ENCODE measurements at places on chromosomes 3 and 15.

- DNase-seq = no peak
Observed at GRCh38 chr3:155208183-155208800, 85.2 kb downstream of the STRIT1 start.

GRCh38 chr3:71138410-71138809 is 445.1 kb downstream of the FOXP1 start:
- DNase-seq = no peak

DNA sequence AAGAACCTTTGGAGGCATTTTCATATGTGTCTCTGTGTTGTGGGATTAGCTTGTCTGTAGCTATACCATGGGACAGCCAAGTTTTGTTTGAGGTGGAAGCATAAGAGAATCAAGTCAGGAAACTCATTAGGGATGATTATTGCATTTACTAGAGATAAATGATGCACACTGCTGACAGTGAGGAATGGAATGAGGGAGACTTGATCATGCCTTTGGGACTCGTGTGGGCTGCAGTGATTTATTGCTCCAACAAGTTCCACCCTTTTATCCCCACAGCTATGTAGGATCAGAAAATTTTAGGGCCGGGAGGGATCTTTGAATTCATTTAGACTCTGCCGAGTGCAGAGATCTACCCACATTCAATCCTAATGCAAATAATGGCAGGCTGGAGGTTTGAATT is 16.3 kb downstream of the ZNF385D start:
- no peak for DNase-seq

DNA sequence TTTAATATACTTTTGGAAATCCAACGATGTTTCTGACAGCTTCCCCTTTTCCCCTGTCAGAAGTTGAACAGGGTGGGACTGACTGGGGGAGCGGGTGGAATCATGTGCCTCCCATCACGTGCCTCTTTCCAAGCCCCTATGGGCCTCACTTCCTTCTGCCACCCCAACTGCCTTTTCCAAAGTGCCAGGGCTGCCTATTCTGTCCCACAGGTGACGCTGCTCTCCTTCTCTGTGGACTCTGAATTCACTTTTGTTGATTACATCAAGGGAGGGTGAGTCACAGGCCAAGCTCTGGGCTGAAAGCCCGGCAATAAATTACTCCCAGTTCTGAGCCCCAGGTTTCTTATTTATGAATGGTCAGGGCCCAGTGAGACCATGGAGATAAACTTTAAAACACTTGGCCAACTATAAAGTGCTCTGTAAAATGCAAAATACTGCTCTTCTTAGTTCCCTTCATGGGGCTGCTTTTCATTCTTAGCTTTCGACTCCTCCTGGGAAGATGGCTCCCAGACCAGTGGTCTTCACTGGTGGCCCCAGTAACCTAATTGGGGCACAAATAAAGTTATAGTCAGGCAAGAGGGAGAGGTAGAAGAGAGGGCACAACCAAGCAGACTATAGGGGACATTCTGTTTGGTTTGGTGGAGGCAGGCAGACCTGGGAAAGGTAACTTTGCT is 12.3 kb downstream of the CPNE9 start:
- DNase-seq = peak; percentile 90

- DNase-seq = peak; percentile 88
Observed at GRCh38 chr3:167941234-167941995, 154.3 kb downstream of the GOLIM4 start.

- DNase-seq = no peak
Observed at GRCh38 chr3:110846971-110847370, 224.6 kb upstream of the NECTIN3 start.

GRCh38 chr3:21117370-21117769 is 633.6 kb downstream of the ZNF385D start:
- DNase-seq = no peak

DNA sequence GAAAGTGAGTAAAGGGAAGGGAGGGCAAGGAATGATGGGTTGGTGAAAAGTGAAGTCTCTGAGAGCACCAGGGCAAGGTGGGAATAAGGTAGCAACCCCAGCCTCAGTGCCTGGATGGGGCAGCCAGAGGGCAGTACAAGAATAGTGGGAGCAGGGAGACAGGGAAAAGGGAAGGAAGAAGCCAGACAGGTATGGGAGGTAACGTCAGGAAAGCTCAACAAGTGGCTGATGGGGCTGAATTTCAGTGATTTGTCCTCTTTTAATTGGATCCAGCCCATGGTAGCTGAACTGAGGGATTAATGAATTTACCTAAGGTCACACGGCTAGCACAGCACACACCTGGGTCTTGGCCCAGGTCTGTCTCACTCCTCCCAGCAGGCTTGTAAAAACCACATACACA is 12.6 kb downstream of the RORA start:
- DNase-seq = no peak

DNA sequence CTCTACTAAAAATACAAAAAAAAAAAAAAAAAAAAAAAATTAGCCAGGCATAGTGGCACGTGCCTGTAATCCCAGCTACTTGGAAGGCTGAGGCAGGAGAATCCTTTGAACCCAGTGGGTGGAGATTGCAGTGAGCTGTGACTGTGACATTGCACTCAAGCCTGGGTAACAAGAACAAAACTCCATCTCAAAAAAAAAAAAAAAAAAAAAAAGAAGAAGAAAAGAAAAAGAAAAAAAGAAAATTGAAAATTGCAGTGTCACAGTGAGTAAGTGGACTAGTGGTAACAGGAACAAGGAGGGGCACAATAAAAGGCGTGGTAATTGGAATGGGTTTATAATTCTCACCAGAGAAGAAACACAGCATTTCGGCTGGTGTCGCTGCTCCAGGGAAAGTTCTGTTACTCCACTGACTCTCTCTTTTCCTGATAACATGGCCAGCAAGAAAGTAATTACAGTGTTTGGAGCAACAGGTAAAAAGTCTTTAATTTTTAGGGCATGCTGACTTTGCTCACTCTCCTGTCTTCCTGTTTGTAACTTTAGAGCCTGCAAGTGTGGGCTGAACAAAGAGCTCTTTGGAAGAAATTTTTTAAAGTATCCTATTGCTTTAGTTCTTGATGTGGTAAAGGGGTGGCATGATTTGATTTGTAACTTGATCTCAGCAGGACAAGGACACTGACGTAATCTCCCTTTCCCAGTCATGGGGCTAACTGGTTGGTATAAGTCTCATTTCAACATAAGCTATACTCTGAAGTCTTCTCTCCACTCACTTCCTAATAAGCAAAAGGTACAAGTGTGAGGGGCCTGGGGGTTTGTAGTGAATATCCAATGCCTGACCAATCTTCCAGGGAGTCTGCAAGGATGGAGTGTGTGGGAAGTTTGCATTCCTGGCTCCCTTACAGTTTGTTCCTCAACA is 22.1 kb upstream of the TRA2B start:
- peak; percentile 89 for DNase-seq

- DNase-seq = peak; percentile 93
Observed at GRCh38 chr15:60941448-60941847, 287.7 kb downstream of the RORA start.

DNA sequence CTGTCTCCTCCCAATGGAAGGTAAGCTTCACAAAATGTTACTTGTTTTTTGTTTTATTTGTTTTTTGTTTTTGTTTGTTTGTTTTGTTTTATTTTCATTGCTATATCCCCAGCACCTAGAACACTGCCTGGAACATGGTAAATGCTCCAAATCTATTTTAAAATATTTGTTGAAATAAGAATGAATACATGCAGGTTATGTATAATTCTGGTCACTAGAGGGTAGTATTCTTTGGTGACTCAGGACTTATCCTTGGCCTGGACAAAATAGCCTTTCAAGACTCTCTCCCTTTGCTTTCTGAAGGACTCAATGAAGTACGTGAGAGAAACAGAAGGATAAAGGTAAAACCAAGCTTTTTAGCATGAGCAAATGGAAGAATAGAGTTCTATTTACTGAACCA is 46.9 kb upstream of the PPP2R3A start:
- DNase-seq = peak; percentile 67

GRCh38 chr3:100717063-100717462 is 7.8 kb downstream of the TFG start:
- DNase-seq = no peak

- no peak for DNase-seq
Observed at GRCh38 chr15:47618241-47618640, 99.1 kb upstream of the SEMA6D start.

- DNase-seq = peak; percentile 89
Observed at GRCh38 chr15:51758645-51759044, 7.2 kb downstream of the TMOD2 start.

GRCh38 chr3:127566833-127567232 is 23.7 kb downstream of the TPRA1 start:
- DNase-seq = no peak

GRCh38 chr3:37944391-37944842 is 46.2 kb upstream of the VILL start:
- DNase-seq = no peak

DNA sequence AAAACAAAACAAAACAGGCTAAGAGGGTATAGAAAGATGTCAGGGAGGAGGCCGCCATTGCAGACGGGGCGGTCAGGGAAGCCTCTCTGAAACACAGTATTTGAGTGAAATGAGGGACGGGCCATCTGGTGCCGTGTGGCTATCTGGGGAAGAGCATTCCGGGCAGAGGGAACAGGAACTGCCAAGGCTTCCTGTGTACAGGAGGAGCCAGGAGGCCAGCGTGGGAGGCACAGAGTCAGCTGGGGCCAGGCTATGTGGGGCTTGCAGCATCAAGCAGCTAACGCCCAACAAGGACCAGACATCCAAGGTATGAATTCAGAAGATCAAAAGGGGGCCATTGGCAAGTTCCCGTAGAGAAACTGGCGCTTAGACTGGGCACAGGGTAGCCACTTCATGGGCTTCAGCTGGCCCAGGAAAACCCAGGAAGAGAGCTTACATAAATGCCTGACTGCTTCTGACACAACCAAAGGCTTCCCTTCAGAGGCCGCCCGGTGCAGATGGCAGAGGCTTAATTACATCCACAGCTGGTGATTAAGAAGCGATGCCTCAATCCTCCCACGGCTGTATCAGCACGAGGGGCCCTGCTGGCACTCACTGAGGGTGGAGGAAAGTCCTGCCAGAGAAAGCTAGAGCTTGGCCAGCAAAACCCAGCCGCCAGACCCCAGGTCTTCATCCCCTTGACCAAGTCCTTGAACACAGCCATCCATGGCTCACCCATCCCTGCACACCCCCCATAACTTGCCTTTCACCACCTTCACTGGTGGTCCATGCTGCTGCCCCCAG is 144.9 kb downstream of the MEGF11 start:
- no peak for DNase-seq

DNA sequence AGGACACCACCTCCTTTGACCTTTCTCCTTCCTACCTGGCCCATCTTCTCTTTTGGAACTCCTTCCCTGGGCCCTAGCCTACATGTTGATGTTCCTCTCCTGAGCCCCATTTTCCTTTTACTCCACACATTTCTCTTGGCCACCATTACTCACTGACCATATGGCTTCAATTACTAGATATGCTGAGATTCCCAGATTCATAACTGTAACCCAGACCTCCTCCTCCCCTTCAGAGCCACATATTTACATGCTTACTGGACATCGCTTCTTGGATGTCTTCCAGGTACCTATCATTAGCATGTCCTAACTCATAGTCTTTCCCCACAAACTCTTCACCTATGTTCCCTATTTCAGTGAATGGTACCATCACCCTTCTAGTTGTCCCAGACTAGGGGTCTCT is 24.4 kb upstream of the TRIM59 start:
- DNase-seq = peak; percentile 97

- DNase-seq = no peak
Observed at GRCh38 chr3:42660898-42661297, 7.4 kb downstream of the ZBTB47 start.

DNA sequence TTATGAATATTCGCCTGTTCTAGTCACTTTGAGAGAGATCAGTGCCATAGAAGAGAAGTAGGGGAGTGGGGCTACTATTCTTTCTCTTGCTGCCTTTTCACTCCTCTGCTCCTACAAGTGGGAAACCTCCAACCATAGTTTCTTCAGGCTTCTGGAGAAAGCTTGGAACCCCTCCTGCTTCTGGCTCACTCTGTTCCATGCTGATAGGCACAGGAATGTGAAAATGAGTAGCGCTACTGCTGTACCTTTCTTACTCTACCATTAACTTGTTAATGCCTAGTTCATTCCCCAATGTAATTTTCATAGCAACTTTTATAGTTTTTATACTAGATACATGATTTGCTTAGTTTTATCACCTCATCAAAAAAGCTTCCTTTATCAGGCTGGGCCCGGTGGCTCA is 26.7 kb upstream of the JMJD7 start:
- DNase-seq = no peak

- no peak for DNase-seq
Observed at GRCh38 chr3:126399351-126399735, 4.6 kb downstream of the CFAP100 start.

GRCh38 chr15:39585389-39585841 is 4.5 kb downstream of the THBS1 start:
- DNase-seq = peak; percentile 46

DNA sequence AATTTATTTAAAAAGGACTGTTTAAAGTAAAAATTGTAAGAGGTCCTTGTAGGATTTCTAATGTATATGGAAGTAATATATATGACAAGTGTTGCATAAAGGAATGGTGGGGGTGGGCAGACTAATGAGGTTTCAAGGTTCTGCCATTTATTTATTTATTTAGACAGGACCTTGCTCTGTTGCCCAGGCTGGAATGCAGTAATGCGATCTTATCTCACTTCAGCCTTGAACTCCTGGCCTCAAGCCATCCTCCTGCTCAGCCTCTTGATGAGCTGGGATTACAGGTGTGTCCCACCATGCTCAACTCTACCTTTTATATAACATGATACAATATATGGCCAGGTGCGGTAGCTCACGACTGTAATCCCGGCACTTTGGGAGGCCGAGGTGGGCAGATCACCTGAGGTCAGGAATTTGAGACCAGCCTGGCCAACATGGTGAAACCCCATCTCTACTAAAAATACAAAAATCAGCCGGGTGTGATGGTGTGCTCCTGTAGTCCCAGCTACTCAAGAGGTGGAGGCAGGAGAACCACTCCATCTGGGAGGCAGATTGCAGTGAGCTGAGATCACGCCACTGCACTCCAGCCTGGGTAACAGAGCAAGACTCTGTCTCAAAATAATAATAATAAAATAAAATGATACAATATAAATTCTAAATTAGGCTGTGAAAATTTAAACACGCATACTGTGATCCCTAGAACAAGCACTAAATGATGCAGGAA is 33.8 kb upstream of the IGF2BP2 start:
- DNase-seq = no peak

GRCh38 chr3:46471371-46471914 is 6.7 kb upstream of the LTF start:
- DNase-seq = no peak

- DNase-seq = peak; percentile 91
Observed at GRCh38 chr15:72339777-72340177, 19.8 kb upstream of the CELF6 start.

GRCh38 chr15:25783607-25784540 is 79.3 kb downstream of the ATP10A start:
- peak; percentile 38 for DNase-seq

- no peak for DNase-seq
Observed at GRCh38 chr3:197356275-197356674, 57.9 kb upstream of the DLG1 start.

GRCh38 chr15:45276831-45277230 is 24.8 kb downstream of the SLC28A2 start:
- peak; percentile 21 for DNase-seq

- DNase-seq = peak; percentile 73
Observed at GRCh38 chr15:39583596-39584265, 2.9 kb downstream of the THBS1 start.

GRCh38 chr3:73481888-73482287 is 142.9 kb downstream of the PDZRN3 start:
- no peak for DNase-seq

GRCh38 chr3:101943029-101943428 is 93.7 kb downstream of the NFKBIZ start:
- DNase-seq = no peak

GRCh38 chr3:120100711-120101110 is 6.5 kb upstream of the GSK3B start:
- peak; percentile 38 for DNase-seq

Measured in IMR-90 (cell line).